ENCODE measurements at places on chromosomes 1 and 21. TPM values are rescaled to one million over a fixed set of nuclear protein-coding genes. Genes with fewer than 3 reads are reported as not detected.

DNA sequence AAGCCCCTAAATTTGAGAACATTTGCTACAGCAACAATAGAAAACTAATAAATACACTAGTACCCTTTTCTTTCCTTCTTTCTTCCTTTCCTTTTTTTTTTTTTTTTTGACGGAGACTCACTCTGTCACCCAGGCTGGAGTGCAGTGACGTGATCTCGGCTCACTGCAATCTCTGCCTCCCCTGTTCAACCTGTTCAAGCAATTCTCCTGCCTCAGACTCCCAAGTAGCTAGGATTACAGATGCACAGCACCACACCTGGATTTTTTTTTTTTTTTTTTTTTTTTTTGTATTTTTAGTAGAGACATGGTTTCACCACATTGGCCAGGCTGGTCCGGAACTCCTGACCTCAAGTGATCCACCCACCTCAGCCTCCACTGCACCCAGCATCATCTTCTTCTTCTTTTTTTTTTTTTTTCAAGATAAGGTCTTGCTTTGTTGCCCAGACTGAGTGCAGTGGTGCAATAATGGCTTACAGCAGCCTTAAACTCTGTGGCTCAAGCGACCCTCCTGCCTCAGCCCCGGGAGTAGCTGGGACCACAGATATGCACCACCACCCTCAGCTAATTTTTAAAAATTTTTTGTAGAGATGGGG, 19.6 kb upstream of the CBR3 start:
- DNase-seq: no peak

DNA sequence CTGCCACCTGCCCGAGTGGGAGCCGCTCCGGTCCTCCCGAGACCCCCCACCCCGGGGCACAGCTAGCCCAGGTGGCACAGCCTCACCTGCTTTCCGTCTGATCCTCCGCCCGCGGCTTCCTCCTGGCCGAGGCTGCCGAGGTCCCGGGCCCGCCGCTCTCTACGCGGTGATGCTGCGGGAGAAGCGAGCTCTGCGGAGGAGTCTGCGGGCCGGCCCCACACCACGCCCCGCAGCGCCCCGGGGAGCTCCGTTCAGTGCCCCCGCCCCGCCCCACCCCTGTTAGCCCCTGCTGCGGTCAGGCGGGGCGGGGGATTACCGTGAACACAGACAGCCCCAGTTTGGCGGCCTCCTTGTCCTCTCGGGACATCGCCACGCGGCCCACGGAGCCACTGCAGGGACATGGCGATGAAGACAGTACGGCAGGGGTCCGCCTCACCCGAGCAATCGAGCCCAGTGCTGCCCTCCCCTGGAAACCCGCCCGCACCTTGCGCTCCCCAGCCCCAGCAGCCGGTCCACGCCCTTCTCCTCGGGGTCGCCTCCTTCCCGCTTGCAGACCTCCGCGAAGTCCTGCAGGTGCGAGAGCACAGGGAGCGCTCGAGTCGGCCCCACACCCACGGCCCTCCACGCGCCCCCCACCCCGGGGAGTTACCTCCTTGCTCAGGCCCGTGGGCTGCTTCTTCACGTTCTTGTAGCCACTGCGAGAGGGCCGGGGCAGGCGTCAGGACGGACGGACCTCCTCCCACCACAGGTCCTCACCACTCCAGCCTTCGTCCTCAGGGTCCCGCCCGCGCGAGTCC, 933 bp downstream of the C1orf35 start:
- peak; percentile 75 for DNase-seq

GRCh38 chr1:235504122-235504493, at the start of gene B3GALNT2:
Gene B3GALNT2, minus strand, starts transcription at chr1:235504452. Its CDS starts 200 bp downstream, at chr1:235504252.
- DNase-seq: no peak

- DNase-seq: peak; percentile 18
Observed at GRCh38 chr1:99749504-99750347, 16.7 kb downstream of the FRRS1 start.

DNA sequence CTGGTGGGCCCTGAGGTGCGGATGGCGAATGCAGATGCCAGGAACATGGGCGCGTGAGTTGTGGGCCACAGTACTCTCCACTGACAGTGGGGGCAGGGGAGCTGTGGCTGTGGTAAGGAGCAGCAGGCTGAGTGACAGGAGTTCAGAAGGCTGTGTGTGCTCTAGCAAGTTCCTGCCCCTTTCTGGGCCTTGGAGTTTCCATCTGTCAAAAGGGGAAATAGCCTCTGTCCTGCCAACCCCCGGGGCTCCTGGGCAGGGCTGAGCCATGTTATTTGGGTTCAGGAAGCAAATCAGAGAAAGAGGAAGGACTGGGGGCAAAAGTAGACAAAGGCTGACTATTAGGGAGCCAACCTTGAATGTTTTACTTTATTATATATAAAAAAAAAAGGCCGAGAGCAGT, 19.5 kb upstream of the MFN2 start:
- no peak for DNase-seq

GRCh38 chr1:182601416-182601786, 2.8 kb downstream of the RGS16 start:
- peak; percentile 72 for DNase-seq

DNA sequence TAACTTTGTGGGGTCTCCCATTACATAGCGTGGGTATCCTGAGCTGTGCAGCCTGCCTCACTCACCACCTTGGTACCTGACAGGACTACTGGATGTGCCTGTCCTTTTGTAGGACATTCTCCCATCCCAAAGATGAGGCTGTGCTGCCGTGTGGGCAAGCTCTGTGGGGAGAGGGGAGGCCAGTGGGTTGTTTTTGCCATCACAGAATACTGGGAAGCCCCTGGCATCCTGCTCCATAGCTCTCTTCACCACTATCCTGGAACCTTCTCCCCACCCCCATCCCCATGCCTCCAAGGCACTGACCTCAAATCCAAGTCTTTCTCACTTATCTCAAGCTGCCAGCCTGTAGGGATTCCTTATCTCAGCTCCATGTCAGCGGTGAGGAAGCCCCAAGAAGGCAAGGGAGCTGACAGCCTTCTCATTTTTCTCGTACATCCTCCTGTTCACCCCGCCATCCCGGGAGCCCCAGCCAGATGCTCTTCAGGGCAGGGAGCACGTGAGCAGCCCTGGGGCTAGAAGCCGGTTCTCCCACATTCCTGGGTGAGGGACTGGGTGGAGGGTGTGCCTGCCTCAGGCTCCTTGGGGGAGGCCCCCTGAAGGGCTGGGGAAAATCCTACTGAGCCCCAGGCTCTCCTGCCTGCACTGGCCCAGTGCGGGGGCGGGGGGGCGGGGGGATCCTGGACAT, 2.4 kb upstream of the ELF3 start:
- DNase-seq: no peak

- no peak for DNase-seq
Observed at GRCh38 chr21:18191139-18191538, 53.5 kb upstream of the CHODL start.

DNA sequence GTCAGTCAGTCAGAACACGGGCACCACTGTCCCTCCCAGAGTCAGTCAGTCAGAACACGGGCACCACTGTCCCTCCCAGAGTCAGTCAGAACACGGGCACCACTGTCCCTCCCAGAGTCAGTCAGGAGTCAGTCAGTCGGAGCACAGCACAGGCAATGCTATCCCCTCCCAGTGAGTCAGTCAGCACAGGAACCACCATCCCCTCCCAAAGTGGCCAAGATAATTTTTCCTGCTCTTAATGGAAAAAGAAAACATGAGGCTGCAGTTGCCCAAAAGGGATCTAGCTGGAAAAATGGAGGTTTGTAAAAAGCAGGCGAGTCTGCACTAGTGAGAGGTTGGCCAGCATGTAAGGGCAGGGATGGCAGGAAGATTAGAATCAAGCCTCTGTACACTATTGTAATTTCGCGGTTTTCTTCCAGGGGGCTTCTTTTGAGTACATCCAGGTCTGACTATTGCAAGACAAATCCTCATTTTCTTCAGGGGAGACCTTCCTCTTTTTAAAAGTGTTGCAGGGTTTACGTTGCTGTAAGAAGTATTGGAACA, 213.8 kb downstream of the SIPA1L2 start:
- no peak for DNase-seq

DNA sequence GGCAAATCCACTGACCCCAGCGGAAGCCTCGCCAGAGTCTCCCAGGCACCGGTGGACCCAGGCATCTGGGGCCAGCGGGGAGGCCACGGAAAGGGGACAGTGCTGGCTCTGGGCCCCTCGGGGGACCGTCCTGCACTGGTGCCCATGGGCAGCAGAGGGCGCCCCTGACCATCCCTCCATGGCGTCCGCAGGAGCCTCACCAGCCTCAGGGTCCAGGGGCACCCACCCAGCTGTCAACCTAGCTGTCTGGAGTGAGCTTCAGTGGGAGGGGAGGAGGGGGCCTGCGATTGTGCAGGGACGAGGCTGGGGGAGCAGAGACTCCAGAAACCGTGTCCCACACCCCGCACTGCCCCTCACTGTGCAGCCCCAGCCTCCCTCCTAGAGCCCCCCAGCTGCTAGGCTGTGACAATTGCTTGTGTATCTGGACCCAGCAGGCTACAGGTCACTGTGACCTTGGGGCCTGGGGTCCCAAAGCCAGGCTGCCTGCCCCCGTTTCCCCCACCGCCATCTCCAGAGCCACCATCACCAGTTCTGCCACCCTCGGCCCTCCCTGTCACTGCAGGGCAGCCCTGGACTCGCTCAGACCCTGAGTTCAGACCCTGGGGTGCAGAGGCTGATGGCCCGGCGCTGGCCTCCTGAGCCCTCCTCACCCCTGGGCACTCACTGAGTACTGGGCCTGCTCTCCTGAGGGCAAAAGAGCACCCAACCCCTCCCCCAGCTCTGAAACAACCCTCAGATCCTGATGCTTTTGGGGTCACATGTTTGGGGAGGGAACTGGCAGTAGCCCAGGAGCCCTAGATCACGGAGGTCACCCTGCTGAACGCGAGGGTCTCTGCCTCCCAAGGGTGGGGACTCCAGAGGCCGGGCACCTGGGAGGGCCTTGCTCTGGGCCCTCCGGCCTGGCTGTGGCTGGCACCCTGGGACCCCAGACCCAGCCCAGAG, 10.6 kb upstream of the COL6A1 start:
- DNase-seq: peak; percentile 63

GRCh38 chr21:45051580-45052434, 22.6 kb upstream of the ADARB1 start:
- no peak for DNase-seq

GRCh38 chr1:4640931-4641330, 13.5 kb upstream of the AJAP1 start:
- no peak for DNase-seq

- no peak for DNase-seq
Observed at GRCh38 chr1:210627755-210628154, 299.1 kb downstream of the HHAT start.

DNA sequence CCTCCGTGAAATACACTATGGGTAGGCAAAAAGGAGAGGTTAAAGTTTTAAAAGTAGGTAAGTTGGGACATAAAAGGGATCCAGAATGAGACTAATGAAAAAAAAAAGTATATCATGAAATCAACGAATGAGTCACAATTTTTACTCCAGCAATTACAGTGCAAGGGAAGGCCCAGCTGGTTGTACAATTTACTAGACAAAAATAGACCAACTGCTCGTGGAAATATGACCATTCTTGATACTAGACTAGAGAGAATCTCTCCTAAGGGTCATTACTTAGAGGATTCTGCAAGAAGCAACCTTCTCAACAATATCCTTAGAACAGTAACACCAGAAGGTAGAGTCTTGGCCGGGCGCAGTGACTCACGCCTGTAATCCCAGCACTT, 55.1 kb upstream of the EFHD2 start:
- peak; percentile 26 for DNase-seq

- peak; percentile 69 for DNase-seq
Observed at GRCh38 chr1:25795946-25796810, 3.8 kb upstream of the SELENON start.

DNA sequence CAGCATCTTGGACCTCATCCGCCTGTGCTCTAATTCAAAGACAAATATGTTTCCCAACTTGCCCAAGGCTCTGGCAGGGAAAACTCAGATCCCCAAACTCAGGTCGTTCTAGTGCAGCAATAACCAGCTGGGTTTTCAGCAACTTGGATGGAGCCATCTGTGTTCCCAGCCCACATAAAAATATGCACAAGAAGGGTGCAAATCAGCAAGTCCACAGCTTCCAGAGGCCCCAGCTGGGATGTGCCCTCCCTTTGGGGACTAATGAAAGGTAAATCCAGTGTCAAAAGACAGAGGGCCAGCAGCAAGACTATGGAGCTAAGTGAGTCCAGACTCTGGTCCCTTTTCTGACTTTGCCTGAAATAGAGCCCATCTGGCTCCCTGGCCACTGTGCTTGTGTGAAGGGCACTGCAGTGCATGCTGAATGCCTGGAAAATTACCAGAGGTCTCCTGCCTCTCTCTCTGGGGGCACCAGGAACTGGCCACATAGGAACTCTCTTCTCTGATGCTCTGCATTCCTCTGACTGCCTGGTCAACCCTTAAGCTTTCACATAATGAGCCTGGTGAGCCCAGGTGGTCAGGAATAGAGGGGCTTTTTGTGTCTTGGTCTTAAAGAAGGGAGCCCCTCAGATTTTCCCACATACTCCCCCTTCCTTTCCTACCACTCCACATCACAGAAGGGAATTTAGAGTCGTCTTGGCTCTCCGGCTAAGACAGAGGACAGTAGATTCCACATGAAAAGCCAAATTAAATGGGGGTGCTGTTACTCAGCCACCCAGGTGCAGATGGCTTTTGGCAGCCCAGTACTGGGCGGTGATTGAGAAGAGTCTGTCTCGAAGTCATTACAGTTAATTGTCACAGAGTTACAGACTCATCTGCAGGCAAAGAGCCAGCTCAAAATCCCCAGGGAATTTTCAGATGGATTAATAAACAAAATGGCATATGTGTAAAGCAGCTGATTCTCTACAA, 88.1 kb upstream of the C1orf21 start:
- DNase-seq: no peak

GRCh38 chr1:244339073-244339692, 112.5 kb downstream of the ADSS2 start:
- DNase-seq: no peak

GRCh38 chr1:212749821-212750535, 41.6 kb downstream of the NSL1 start:
- peak; percentile 27 for DNase-seq

GRCh38 chr1:228921481-228921880, 186.2 kb downstream of the RHOU start:
- no peak for DNase-seq

- no peak for DNase-seq
Observed at GRCh38 chr1:25615172-25615541, 1.4 kb upstream of the MAN1C1 start.

- DNase-seq: no peak
Observed at GRCh38 chr1:230170153-230170547, 103.1 kb downstream of the GALNT2 start.

GRCh38 chr1:90291431-90292216, 296.7 kb downstream of the ZNF326 start:
- DNase-seq: no peak

The GRHL3 gene
- not detected for total RNA-seq

The NTNG1 gene
- total RNA-seq: not detected

The KCNA2 gene
- total RNA-seq: 0.36 TPM

The ADCY10 gene
- not detected for total RNA-seq

The ZNF648 gene
- not detected for total RNA-seq
